CD4-positive, alpha-beta T cell treated with Interleukin-6 at 100 ng/mL for 8 hours (primary cell): ENCODE measurements at places on chromosomes 16 and 17.

DNA sequence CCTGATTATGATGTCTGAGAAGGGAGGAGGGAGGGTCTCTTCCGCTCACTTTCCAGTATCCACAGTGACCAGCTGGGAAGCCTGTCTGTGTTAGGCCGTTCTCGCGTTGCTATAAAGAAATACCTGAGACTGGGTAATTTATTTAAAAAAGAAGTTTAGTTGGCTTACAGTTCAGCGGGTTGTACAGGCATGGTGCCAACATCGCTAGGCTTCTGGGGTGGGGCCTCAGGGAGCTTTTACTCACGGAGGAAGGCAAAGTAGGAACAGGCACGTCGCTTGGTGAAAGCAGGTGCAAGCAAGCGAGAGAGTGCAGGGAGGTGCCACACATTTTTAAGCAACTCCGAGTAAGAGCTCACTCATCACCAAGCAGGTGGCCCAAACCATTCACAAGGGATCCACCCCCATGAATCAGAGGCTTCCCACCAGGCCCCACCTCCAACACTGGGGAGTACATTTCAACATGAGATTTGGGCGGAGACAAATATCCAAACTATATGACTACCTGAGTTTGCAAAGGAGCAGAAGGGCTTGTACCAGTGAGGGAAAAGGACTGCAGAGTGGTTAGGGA, 137.5 kb downstream of the CCDC182 start:
- DNase-seq: no peak

DNA sequence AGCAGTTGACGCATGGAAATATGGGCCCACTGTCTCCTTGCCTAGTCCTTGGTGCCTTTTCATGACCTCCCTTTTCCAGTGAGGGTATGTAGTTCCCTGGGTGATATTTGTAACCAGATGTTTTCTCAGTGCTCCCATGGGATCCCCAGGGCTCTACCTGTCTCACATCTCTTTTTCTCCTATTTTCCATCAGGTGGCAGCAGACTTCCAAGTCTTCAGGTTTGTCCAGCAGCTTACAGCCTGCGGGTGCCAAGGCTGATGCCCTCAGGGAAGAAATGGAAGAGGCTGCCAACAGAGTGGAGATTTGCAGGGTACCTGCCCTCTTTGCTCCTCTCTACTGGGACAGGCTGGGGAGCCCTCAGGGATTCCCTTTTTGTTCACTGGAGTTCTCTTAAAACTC, 89.1 kb downstream of the ELAC2 start:
- no peak for DNase-seq

DNA sequence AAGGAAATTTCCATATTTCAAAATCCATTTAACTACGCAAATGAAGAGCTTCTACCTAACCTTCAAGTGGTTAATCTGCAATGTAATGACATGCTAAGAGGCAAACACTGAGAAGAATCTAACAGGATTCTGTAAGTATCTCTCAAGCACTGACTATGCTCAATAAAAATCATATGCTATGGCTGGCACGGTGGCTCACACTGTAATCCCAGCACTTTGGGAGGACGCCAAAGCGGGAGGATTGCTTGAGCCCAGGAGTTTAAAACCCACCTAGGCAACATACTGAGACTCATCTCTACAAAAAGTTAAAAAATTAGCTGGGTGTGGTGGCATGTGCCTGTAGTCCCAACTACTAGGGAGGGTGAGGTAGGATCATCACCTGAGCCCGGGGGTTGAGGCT, 32.7 kb downstream of the GNA13 start:
- no peak for DNase-seq

- DNase-seq: peak; percentile 55
Measured at GRCh38 chr16:79628501-79628975, 28.0 kb upstream of the MAF start.

DNA sequence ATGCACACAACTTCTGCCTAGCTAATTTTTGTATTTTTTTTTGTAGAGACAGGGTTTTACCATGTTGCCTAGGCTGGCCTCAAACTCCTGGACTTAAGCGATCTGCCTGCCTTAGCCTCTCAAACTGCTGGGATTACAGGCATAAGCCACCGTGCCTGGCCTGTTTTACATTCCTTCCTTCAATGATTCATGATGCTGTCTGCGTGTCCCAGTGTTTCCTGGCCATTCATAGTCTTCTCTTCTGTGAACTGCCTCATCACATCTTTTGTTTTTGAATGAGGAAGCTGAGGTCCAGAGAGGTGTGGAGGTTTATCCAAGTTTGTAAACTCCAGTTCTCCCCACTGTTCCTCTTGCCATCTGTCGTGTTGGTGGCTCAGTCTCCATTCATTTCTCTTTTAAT, 64.5 kb upstream of the MED9 start:
- DNase-seq: no peak

- no peak for DNase-seq
Measured at GRCh38 chr16:80997964-80998620, 8.6 kb downstream of the CMC2 start.

DNA sequence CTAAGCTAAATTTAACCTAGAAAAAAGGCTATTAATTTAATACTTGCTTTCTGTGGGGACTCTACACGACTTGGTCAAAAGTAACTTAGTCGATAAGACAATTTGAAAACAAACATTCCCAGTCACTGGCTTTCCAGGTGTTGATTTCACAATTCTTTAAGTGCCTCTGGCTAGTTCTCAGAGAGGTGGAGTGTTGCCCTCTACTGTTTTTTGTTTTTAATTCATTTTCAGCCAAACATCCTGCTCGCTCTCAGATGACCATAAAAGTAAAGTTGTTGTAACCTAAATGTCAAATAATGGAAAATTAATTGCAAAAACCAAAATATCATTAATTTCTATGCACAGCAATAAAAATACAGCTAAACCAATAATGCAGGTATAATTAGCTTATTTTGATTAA, 107.1 kb downstream of the MYO1D start:
- DNase-seq: no peak

DNA sequence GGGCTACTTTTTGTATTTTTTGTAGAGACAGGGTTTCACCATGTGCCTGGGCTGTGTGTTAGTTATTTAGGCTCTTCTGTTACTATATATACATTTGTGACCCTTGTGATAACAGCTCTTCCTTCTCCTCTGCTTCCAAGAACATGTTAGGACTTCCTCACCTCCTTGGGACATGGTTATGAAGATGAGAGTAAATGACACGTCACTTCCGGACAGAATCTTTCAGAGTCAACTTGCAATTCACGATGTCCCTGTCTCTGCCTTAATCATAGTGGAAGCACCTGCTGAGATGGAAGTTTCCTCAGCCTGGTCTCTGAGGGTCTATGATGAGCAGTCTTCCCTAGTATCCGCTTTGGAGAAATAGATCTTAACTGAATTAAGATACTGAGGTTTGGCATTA, 42.9 kb downstream of the CCDC42 start:
- no peak for DNase-seq

DNA sequence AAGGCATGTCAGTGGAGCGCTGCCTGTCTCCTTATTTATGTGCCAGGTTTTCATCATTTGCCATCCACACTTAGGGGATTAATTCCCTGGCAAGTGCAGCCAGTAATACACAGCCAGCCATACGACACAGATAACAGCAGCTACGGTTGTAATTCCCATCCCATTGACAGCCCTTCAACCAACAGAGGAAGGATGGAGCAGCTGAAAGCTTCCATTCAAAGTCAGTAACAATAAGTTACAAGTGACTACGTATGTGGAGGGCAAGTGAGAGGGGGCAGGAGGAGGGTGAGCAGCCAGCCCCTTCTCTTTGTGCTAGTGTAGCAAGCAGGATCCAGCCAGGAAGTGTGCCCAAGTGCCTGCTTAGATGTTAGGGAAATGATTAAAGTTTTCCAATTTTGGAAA, 53.8 kb upstream of the LYRM9 start:
- DNase-seq: no peak

DNA sequence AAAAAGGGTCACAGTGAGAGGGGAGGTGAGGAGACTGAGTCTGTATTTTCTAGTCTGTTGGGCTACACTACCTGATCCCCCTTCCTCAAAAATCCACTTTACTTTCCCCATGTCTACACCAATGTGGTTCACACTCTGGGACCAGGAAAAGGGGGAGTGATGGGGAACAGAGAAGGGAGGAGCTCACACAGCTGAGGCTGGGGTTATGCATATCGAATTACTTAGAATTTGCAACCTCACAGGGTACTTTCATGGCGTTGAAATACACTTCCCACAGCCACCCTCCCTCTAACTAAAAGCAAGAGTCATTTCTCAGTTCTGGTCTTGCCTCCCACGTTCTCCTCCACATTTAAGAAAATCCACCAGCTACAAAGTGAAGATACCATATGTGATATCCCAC, 14.1 kb downstream of the MAPT start:
- DNase-seq: no peak

DNA sequence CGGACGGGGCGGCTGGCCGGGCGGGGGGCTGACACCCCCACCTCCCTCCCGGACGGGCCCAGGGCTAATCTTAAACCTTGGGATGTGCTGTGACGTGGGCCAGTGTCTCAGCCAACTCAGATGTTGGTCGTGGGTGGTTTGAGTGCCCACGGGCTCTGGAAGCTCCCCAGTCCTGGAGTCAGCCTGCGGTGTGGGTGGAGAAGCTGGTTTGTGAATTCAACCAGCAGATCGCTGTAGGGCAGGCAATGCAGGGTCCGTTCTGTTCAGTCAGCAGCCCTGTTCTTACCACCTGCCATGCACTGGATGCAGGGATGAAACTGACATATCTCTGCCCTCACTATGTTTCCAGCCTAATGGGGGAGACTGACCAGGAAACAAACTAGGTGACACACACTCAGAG, 8.0 kb upstream of the ZNF500 start:
- no peak for DNase-seq

DNA sequence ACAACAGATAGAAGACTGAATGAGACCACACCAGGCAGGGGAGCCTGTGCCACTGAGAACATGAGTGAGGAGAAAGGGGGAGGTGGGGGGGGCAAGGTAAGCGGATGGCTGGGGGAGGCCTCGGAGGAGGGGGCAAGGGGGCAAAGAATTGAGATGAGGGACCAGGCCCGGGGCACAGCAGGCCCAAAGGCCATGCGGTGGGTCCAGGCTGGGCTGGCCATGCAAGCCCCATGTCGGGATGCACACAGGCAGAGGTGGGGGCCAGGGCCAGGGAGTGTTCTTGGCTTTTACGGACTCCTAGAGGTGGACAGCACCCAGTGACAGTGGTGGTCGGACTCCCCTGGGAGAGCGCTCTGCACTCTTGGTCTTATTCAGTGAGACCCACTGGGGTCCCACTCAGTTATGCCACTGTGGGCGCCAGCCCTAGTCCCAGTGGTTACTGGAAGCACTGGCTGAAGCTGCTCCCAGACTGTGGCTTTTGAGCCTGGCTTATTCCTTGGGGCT, 4.8 kb upstream of the MTHFSD start:
- DNase-seq: no peak

DNA sequence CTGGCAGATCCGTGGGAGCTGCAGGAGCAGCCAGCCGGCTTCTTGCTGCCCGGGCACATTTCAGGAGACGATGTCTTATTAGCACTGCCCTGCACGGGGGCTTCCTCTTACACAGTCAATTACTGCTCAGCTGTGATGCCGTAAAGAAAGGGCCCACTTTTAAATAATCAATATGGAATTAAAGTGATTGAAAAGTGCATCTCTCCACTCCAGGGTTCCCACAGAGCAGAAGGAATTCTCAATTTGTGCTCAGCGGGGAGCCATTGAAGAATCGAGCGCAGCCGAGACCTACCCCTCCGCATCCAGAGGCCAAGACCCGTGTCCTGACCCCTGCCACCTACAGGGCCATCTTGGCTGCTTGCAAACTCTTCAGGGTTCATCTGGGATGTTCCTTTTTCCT, 399.4 kb upstream of the C16orf82 start:
- DNase-seq: no peak

DNA sequence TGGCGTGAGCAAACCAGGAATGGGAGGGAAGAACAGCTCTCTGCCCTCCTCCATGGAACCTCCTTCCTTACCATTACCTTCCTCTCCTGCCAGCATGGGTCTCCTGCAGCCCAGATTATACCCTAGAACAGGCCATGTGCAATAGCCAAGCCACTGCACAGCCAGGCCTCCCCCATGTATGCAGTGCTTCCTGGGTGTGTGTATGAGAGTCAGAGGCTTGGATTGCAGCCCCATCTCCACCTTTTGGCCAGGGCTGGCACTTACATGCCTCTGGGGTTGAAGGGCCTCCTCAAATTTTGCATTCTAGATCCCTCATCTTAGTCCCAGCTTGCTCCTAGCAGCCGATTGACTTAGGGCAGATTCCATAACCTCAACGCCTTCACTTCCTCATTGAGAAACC, 133.7 kb downstream of the GSG1L start:
- DNase-seq: no peak

GRCh38 chr16:87966685-87967185, 15.5 kb downstream of the BANP start:
- DNase-seq: no peak

DNA sequence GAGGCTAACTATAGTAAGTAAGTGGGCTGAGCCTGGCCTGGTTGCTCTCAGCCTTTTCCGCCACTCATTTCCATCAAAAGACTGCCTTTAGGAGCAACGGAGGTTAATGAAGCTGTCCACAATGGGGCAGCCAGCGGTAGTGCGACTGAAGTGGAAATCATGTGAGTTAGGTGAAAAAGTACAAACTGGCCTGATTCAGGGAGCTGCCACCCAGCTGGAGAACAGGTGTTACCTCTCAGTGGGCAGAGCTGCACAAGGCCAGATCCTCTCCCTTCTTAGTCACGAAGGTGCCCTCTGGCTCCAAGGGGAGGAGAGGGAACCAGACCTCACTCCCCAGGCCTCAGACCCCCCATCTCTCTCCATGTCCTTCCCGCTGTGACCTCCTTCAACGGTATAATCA, 34.4 kb upstream of the CDRT4 start:
- DNase-seq: no peak

DNA sequence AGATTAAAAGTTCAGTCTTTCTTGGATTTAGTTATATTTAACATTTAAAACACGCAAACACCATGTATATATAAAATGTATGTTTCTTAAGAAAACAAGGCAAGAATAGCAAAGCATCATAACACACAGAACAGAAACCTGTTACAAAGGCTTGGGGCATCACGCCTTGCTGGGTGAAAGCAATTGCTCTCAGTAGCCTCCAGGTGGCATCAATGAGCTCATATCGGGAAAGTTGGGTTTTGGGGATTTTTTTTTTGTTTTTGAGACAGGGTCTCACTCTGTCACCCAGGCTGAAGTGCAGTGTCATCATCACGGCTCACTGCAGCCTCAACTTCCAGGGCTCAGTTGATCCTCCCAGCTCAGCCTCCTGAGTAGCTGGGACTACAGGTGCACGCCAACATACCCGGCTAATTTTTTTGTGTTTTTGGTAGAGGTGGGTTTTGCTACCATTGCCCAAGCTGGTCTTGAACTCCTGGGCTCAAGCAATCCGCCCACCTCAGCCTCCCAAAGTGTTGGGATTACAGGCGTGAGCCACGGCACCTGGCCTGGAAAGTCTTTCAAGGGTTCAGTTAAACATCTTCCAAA, 56.9 kb downstream of the CYB5D2 start:
- DNase-seq: peak; percentile 32

DNA sequence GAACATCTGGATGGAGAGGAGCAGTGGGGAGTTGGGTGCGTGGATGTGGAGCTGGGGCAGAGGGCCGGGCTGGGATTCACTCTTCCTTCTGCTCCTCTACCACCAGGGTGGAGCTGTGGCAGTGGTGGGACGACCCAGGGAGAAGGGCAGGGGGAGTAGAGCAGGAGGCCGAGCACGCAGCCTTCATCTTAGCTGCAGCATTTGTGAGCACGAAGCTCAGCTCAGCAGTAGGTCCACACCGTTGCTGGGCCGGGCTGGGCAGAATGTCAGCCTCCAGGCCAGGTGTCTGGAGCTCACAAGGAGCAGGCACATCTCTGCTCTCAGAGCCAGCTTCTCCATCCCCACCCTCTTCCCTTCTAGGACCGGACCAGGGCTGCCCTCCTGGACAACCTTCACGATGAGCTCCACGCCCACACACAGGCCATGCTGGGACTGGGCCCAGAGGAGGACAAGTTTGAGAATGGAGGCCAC, 55.7 kb downstream of the OR1D5 start:
- no peak for DNase-seq

GRCh38 chr17:50605429-50605828, 29.3 kb upstream of the ABCC3 start:
- DNase-seq: no peak
